ENCODE measurements at places on chromosomes 12 and 14.

GRCh38 chr14:23321572-23322547 lies 603 bp downstream of the PABPN1 start:
- peak; percentile 73 for DNase-seq

GRCh38 chr12:115322275-115322674 lies 638.3 kb upstream of the TBX3 start:
- DNase-seq = no peak

DNA sequence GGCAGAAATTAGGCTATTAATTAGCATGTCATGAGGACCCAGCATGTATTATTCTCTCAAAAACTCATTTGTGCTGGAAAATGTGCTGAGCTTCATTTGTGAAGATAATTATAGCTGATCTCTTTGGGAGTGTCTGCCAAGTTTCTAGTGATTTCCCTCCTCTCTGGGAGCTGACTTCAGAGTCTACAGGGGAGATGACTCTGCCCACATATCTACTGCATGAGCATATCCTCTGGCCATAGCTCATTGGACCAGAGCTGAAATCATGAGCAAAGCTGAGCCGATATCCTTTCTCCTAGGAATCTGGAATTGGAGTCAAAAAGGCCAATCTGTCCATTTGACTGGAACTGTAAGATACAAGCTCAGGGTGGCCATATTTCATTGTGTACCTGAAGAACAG lies 5.9 kb downstream of the CCDC198 start:
- DNase-seq = no peak

GRCh38 chr14:104007121-104007520 lies 64.8 kb upstream of the RD3L start:
- DNase-seq = no peak

GRCh38 chr14:81400202-81400678 lies at the start of gene STON2:
Gene STON2 (minus strand): TSS chr14:81400324. CDS start chr14:81398382, 1,942 bp downstream.
- DNase-seq = peak; percentile 30

DNA sequence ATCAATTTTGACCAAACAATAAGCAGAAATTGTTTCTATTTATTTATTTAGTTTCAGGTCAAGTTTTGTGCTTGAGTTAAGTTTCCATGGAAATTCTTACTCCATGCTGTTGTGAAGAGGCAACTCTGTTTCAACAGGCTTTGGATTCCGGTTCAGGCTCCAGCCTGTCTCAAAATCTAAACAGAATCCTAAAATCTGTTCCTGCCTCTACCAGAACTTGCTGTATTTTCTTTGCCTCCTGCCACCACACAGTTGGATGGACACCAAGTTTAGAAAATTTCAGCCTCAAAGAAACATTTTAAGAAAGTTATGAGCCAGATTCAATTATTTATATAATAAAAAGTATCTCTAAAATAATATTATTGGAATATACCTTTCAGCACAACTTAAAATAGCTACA lies 330.9 kb downstream of the FOXG1 start:
- DNase-seq = no peak

DNA sequence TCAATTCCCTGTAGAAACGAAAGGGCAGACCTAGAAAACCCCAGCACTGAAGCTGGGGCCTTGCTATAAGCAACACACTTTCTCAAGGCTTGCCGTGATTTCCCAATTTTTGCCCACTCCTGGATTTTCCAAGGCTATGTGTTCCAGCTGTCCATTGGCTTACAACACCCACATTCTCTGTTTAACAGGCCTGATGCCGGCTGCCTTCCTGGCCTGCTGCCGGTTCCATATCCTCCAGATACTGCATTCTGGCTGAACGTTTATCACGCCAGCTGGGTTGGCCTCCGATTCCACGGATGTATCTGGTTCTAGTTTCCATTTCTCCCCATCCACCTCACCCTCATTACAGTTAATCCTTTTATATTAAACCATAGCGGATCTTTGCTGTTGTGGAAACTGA lies 2.0 kb upstream of the PCNX1 start:
- no peak for DNase-seq

DNA sequence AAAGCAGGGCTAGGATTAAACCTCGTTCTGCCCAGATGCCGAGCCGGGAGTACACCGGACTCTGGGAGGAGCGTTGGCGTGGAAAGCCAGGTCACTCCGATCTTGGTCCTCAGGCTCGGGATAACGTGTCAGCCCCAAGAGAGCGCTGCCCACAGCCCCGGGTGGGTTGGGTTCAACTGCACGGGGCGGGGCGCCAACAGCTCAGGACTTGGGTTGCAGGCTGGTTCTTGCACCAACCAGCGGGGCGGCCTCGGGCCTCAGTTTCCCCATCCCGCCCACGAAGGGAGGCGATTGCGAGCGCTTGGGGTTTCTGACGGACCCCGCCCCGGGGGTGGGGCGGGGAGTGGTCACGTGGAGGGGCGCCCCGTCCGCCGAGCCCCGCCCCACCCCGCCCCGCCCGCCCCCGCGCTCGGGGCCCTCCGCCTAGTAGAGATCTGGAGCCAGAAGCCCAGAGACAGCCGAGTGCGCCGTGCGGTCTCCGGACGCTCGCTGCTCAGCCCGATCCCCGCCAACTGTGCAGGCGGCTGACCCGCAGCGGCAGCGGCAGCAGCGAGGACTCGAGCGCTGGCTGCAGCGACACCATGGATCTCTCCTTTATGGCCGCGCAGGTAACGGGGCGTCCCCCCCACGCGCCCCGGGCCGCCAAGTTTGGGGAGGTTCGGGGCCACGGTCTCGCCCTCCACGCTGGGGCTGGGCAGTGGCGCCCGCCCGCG lies at the start of gene C14orf132:
TSS of gene C14orf132 (plus strand) at position 443 of the 713 bp plus-strand sequence. CDS start at position 582, 139 bp downstream.
- peak; percentile 77 for DNase-seq

DNA sequence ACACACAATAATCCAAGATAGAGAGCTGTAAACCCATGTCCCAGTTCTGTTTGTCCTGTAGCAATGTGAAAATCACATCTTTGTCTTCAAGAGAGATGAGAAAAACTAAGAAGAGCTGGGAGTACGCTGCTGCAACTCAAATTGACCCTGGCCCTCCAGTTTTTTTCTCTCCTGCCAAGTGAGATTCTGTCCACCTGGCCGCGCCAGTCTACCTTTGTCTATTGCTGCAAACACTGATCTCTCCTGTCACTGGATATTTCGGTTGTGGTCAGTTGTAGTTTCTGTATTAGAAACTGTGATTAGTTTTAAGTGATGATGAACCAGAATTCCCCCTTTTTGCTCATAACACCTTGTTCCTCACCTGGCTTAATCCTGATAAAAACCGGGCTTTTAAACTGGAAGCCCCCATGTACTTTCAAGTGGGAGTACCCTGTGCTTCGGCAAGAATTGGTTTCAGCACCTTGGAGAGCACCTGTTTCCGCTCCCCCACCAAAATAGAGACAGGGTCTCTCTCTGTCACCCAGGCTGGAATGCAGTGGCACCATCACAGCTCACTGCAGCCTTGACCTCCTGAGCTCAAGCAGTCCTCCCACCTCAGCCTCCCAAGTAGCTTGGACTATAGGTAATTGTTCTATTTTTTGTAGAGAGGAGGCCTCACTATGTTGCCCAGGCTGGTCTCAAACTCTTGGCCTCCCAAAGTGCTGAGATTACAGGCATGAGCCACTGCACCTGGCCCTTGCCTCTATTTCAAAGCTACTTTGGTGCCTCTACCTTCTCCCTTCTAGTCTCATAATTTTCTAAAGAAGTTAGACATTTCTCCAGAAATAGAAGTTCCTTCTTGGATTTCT lies 156.8 kb downstream of the PHETA1 start:
- DNase-seq = no peak

- DNase-seq = peak; percentile 33
These were observed 240.4 kb downstream of the SNAPC1 start for GRCh38 chr14:62002642-62003041.

DNA sequence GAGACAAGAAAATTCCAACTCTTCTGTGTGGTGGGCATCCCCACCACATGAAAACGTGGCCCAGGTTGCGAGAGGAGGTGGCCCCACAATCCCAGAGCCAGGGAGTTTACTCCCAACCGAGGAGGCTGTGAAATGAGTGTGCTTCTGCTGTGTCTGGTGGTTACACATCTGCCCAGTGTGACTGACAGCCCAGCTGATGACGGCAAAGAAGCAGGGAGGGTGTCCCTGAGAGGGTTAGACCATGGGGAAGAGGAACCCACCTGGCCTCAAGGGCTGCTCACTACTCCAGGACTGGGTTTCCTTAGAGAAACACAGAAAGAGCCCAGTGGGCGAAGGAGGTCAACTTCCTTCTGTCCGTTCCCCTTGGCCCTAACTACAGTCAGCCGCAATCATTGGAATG lies 24.6 kb downstream of the ZFP36L1 start:
- no peak for DNase-seq

DNA sequence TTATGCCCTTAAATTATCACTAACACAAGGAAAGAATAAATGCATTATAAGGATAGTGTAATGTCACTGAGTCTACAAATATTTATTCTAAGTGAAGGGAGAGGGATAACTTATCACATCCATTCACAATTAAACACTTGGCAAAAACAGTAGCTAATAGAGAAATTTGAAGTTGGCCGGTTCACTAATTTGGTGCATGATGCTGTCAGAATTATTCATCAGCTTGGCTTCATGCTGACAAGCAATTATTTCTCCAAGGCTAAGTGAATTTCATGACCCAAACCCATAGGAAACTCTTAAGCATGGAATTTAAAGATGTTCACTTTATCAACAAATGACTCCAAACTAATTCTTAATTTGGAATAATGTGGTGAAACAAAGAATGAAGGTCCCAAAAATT lies 25.0 kb upstream of the NR1H4 start:
- DNase-seq = no peak

All from activated T-cell treated with anti-CD3 and anti-CD28 coated beads, Interleukin-2, amount 50 U/mL, for 24 hours (primary cell).